ENCODE measurements at places on chromosomes 12 and 14. TPM values are rescaled to one million over a fixed set of nuclear protein-coding genes. Genes with fewer than 3 reads are reported as not detected.

The KDM5A gene
- total RNA-seq, result 28.2 TPM

The TSHR gene
- total RNA-seq, result not detected

The APOF gene
- not detected for total RNA-seq

The NGDN gene
- total RNA-seq, result 17.0 TPM

The MYO1A gene
- total RNA-seq, result 0.08 TPM

The MGST1 gene
- total RNA-seq, result 35.2 TPM

The DIO3 gene
- 0.16 TPM for total RNA-seq

The PUS7L gene
- 3.7 TPM for total RNA-seq

The ATL1 gene
- total RNA-seq, result 0.89 TPM

The CACNA1C gene
- 151 TPM for total RNA-seq

The KLRD1 gene
- total RNA-seq, result 1.6 TPM

The ENDOU gene
- 0.11 TPM for total RNA-seq

All from Right ventricle myocardium superior (tissue), 1 donor.